Daoy (cell line): ENCODE measurements at places on chromosomes 6 and 20.
A peak's percentile ranks its signal among the peaks of the same experiment; 100 is the strongest.

DNA sequence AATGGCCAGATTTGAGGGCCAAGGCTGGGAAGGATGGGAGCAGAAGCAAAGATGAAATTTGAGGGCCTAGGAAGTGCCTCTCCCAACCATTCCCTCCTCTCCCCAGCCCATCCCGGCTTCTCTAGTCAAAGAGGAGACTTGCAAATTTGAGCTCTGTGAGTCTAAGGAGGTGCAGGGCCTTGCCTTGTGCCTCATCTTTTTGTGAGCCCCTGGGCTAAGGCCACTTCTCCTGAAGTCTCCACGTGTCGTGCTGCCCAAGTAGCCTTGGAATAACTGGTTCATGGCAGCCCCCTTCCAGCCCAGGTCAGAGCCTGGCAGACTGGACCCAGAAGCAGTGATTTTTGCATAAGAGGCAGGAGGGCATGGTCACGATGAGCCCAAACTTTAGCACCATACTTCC lies 6.7 kb downstream of the PTGIS start:
- no peak for DNase-seq

- DNase-seq = peak; percentile 85
These were observed 11.9 kb upstream of the TGM3 start for GRCh38 chr20:2283706-2284423.

GRCh38 chr6:119233312-119233984 lies 116.1 kb downstream of the MAN1A1 start:
- DNase-seq = no peak

GRCh38 chr6:125273965-125274364 lies 27.8 kb downstream of the HDDC2 start:
- peak; percentile 82 for DNase-seq

GRCh38 chr6:155765275-155766194 lies 309.9 kb upstream of the NOX3 start:
- DNase-seq = no peak

- no peak for DNase-seq
These were observed 62.2 kb downstream of the RFPL4B start for GRCh38 chr6:112409311-112409710.

DNA sequence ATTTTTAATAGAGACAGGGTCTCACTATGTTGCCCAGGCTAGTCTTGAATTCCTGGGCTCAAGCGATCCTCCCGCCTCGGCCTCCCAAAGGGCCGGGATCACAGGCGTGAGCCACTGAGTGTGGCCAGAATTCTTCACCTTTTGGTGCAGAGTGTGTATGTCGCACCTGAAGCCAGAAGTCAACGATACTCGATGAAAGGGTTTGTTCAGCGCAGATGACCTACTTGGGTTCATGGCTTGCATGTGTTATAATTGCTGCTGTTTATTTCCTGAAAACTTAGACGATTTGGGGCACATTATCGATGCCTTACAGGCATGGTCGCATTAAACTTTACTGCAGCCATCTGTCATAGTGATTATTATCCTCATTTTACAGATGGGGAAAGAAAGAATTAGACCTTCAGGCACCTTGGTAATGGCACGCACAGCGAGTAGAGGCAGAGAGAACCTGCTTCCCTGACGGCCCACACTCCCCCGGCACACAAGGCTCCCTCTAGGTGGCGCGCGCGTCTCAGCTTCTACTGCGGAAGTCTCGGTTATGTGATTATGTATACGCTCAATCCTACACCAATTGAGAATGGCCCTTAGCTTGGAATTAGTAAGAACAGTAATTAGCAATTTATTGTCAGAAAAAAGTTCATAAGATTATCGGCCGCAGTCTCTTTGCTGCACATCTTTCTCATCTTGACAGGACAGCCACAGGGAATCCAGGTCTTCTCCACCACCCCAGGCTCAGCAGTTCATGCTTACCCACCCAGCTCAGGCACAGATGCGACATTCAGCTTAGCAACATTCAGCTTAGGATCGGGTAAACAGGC lies 212.8 kb upstream of the PROKR2 start:
- peak; percentile 84 for DNase-seq

GRCh38 chr20:50618537-50618936 lies 72.8 kb downstream of the RIPOR3 start:
- DNase-seq = no peak

- no peak for DNase-seq
These were observed 30.8 kb upstream of the PPP1R3G start for GRCh38 chr6:5054245-5054873.

- no peak for DNase-seq
These were observed 55.0 kb downstream of the TRIM38 start for GRCh38 chr6:26017632-26017966.

DNA sequence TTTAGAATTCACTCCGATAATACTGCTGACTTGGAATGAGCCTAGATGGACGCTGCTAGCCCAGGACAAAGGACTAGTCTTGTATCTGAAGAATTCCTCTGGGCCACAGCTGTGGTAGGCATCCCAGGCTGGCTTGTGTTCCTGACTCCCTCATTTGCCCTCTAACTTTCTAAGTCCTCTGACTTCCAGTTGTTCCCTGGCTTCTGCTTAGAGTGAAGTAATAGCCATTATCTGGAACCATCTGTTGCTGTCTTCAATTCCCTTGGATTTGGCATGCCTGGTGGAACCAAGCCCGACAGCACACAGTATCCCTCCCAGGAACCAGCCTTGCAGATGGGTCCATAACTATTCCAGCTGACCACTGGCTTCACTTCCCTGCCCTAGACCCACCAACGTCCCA lies 376.0 kb downstream of the SYNE1 start:
- DNase-seq = no peak
